ENCODE measurements at places on chromosomes 5 and 9. TPM values are rescaled to one million over a fixed set of nuclear protein-coding genes. Genes with fewer than 3 reads are reported as not detected.
A peak's percentile ranks its signal among the peaks of the same experiment; 100 is the strongest.

- no peak for DNase-seq
Observed at GRCh38 chr9:33348998-33349397, 53.4 kb downstream of the AQP7 start.

- no peak for DNase-seq
Observed at GRCh38 chr9:85223506-85224125, 518.1 kb downstream of the AGTPBP1 start.

- no peak for DNase-seq
Observed at GRCh38 chr5:90022002-90022710, 387.4 kb downstream of the CETN3 start.

DNA sequence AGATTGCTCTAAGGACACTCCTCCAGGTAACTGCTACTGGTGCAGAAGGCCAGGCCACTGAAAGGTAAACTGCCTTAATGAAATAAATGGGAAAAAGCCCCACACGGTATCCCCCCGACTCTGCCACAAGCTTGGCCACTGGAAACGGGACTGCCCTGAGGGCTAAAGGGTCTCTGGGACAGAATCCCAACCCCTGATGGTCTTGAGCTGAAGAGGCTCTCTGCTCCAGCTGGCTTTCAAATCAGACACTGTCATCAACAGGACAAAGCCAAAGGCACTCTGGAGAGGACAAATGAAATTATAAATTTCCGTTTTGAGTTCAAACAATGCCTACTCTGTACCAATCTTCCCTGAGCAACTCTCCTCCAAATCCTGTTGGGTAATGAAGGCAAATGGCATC lies 33.6 kb upstream of the HMGCR start:
- DNase-seq = no peak

DNA sequence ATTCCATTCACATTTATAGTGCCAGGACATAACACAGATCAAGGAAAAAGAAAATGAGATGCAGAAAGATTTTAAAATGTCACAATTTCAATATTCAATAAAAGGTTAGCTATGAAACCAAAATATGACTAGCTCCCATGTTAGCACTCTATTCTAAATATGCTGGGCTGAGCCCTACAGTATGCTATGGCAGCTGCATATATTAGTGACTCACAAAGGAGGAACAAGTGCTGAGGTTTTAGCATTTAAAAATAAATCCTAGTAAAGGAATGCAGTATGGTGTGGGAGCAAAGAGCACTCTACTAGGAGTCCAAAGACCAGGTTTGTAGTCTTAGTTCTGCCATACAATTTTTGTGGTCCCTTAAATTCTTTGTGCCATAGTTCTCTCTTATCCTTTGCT lies 118.4 kb downstream of the OXCT1 start:
- DNase-seq = no peak

DNA sequence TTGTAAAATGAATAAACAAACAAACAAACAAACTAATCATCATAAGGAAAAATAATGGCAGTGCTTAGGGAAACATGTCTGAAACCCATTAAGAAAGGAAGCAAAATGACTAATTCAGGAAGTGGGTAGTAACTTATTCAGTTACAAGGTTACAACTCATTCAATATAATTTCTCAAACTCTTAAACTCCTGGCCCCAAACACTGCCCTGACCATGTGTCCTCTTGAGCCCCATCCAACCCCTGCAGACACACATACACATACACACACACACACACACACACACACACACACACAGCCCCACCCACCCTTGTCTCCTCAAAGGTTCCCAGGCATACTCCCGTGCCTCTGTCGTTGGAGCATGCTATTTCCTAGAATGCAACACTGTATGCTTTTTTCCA lies 193.9 kb downstream of the SEC61B start:
- no peak for DNase-seq

DNA sequence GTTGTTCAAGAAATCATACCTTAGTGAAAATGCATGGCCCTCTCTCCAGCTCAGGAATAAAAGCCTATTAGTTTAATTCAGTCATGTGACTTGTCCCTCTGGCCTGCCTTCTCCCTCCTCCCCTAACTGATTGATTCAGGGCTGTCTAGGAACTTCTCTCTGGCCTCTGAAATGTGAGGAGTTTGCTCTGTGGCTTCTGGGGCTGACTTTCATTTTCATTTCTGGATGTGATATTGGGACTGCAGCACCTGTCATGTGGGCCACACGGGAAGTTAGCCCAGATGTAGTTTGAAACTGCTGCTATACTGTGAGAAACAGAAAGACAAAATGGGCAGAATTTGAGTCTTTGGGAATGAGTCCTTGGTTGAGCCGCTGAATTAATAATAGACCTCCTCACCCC lies 44.8 kb downstream of the PARP8 start:
- no peak for DNase-seq

GRCh38 chr5:60540856-60541805 lies 158.8 kb downstream of the DEPDC1B start:
- no peak for DNase-seq

DNA sequence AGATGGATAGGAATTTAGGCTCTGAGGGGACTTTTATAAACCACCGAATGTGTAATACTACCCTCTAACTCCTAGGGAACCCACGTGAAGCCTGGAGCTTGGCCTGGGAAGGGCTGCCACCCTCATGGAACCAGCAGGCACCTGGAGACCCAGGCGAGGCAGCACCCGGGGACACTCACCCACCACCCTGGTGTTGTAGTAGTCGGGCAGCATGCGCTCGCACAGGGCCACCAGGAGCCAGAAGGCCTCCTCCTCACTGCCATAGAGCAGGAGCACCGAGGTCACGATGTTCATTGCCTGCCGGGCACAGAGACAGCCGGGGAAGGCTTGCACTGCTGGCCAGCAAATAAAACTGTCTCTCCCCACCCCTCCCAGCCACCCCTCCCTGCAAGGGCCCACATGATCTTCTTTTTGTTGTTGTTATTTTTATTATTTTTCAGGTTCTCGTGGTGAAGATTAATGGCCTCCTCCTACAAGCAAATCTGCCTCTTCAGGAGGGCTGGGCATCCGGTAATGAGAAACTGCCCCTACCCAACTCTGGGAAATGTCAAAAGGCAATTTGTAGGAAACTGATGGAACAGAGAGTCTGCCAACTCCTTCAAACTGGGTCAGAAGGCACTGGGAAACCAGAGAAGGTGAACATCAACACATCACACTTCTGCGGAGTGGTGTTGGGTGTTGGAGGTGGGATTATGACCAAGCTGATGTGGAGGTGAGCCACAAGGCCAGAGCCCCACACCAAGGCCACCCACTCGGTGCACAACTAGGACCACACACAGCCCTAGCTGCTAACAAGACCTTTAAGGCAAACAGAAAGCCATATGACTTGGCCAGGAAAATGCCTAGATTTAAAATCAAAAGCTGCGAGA lies 17.4 kb upstream of the MRNIP start:
- DNase-seq = no peak

DNA sequence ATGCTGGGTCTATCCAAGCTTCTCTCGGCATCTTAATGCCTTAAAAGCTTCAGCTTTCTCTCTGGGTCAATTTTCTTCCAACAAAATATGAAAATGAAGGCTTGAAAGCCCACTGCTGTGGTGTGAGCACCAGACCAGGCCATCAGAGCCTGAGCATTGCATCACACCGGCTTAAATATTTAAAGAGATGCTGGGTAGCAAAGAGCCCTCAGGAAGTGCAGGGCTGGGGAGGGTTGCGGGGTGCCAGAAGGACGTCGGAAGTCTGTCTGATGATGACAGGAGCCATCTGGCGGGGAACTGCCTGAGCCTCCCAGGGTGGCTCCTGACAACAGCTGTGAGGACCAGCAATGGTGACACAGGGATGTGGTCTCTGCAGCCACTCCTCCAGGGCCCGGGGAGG lies 185.5 kb downstream of the OLFM1 start:
- DNase-seq = peak; percentile 30

DNA sequence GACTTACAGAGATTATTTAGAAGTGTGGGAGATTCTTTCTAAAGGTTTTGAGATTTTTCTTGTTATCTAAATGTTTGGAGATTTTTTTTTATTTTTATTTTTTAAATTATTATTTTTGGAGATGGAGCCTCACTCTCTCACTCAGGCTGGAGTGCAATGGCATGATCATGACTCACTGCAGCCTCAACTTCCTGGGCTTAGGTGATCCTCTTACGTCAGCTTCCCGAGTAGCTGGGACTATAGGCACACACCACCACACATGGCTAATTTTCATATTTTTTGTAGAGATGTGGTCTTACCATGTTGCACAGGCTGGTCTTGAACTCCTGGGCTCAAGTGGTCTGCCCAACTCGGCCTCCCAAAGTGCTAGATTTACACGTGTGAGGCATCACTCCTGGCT lies 694.5 kb downstream of the TLE1 start:
- no peak for DNase-seq

GRCh38 chr5:127311781-127312525 lies 21.4 kb downstream of the MEGF10 start:
- no peak for DNase-seq

DNA sequence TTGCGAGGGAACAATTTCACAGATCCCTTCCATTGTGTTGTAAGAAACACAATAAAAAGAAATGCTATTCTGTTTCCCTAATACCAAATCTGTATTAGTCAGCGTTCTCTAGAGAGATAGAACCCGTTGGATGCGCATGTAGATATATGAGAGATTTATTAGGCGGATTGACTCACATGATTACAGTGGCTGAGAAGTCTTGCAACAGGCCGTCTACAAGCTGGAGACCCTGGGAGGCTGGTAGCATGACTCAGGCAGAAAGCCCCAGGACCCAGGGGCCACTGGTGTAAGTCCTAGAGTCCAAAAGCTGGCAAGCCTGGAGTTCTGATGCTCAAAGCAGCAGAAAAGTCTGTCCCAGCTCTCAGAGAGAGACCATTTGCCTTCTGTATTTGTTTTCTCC lies 18.4 kb upstream of the IL17B start:
- no peak for DNase-seq

DNA sequence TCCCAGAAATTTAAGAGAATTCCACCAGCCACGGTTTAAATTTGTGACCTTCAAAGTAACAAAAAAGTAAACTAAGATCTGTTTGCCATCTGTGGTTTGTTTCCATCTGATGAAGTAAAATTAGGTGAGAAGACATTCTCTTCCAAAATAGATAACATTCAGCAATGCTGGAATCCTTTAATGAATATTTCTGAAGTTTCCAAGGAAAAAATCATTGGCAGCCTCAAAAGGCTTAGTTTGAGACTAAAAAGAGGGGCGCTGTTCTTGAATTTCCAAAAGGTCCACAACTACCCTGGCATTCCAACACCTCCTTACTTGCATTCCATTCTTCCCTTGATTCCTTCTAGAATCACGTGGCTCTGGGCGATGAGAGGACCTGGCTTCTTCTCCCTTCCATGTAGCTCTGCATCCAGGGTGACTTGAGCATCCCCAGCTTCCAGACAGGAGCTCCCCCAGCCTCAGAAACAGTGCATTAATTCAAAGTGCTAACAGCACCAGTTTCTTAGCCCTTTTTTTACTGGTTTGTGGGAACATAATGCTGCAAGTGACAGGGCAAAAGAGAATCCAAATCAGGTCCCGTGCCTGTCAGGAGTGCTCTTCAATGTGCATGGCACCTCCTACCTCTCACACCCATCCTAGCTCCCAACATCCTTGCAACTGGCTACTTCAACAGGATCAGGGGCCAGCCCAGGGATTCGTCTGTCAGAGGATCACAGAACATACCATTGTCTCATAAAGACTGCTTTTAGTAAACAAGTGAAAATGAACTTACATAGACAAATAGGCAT lies 191.5 kb upstream of the S1PR3 start:
- no peak for DNase-seq

- no peak for DNase-seq
Observed at GRCh38 chr5:33981408-33982162, 2.9 kb downstream of the SLC45A2 start.

DNA sequence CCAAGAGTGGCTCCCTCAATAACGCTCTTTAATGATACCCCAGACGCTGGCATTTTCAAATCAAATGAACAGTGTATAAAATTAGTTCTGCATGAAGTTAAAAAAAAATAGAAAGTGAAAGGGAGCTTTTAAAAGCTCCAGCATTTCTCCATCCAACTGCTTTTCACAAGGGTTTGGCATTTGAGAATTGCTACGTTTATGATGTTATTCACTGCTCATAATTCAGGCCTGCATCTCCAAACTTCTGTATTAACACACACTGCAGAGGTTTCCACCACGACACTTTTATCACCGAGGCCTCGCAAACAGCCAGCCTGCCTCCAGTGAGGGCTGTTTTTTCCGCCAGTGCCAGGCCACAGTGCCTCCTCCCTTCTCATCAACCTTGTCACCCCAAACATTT lies 205.5 kb upstream of the EFNA5 start:
- DNase-seq = no peak

DNA sequence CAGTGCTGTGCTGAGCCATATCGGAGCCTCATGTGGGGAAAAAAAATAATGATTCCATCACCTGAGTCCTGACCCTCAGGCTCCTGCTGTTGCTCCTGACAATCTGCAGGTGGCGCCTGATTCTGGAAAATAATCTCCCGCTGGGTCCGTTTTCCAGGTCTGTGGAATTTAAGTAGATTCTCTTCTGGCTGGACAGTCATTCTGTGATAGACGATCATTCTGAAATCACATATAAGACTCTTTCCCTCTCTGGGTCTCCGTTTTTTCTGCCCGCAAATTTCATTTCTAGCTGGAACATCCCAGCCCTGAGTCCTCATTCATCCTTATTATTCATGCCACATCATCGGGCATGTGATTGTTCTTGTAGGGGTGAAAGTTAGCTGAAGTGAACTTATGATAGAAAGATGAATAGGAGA lies 22.1 kb upstream of the STXBP1 start:
- DNase-seq = no peak

DNA sequence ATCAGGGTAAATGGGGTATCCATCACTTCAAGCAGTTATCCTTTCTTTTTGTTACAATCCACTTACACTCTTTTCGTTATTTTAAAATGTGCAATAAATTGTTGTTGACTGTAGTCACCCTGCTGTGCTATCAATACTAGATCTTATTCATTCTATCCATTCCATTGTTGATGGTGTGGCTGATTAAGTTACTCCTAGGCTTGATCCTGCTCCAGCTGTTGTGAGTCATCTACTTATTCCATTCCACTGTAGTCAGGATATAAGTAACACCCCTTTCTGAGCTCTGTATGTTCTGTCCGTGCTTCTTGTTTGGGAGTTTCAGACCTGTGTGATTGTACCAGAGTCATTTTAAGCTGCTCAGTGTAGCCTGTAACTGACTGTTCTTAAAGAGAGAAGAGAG lies 122.5 kb upstream of the RUSC2 start:
- DNase-seq = no peak

TPPP gene
- 3.5 TPM for polyA plus RNA-seq

CFAP90 gene
- polyA plus RNA-seq = 6.5 TPM

TXN gene
- 208 TPM for polyA plus RNA-seq

CCL27 gene
- polyA plus RNA-seq = 0.59 TPM

KIF20A gene
- polyA plus RNA-seq = 53.9 TPM
